NCI-H226 (cell line): ENCODE measurements at places on chromosomes 6 and 20.

DNA sequence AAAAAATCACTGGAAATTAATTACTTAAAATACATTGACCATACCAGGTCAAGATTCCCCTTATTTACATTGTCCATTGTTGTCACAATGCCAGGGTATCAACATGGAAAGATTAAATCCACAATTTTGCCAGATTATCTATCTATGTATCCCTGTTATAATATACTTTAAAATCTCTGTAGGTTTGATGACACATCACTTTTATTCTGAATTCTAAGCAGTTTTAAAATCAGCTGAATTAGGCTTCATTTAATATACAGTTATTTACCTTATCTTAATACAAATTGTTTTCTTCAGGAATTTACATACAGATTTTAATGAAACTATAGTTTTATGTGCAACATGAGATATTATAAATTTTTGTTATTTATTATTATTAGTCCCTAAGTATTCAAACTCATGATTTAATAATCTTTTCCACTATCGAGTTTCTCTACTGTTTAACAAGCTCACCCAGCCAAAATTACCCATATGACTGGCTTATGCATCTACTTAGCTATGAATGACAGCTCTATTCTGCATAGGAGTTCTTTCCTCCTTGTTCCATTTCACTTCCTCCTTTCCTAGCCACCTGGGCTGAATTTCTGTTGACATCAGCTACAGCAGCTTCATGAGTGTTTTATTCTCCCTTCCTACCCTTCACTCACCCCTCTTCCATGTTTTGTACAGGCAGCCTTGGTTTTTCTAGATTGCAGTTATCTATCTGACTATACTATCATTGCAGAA, 654.2 kb upstream of the MAP3K7 start:
- no peak for DNase-seq

- DNase-seq = no peak
Observed at GRCh38 chr20:59604741-59605600, 631 bp downstream of the PHACTR3 start.

DNA sequence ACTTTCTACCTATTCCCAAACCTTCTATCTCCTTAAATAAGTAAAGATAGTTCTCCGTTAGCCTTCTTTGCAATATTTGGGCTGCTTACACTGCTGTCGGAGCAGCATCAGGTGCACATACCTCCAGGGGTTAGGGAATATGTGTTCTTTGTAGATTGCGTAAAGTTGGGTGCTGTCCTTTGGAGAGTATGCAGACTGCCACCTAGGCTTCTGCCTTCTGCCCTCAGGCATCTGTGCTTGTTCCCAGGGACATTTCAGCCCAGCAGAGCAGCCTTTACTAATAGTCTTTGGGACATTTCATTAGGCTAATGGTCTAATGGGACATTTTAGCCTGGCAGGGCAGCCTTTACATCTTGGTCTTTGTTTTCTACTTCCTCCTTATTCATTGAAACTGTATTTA, 260.6 kb downstream of the TPBG start:
- DNase-seq = no peak

DNA sequence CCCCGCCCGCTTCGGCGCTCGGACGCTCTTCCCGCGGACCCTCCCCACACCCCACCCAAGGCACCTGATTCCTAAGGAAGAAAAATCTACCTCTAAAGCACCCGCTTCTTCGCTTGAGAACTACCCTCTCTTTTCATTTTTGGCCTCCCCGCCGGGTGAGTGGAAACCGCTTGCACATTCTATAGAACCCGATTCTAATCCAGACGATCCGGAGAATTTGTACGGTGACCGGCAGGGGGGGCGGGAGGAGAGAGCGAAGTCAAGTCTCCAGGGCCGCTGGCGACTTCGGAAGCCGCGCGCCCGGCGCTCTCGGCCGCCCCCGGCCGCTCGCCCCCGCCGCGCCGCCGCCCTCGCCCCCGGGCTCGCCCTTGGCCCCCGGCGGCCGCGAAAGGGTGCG, at the start of gene RBM24:
RBM24 (plus strand) TSS at position 262 of the 397 bp plus-strand sequence. CDS start 221 bp downstream, outside the sequence.
- peak; percentile 46 for DNase-seq

DNA sequence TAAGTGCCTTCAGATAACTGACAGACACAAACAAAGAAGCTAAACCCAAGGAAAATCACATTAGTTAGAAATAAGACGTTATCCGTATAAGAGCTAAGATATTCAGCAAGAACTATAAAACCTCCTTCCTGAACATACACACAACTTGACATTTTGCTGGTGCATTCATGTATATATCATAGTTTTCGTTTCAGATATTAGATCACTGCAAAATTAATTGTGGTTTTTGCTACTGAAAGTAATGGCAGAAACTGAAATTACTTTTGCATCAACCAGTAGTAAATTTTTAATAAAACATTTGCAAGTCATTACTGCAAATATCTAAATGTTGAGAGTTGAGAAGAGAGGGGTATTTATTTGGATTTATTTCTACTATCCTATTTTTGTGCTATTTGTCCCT, 26.1 kb upstream of the KCNQ5 start:
- no peak for DNase-seq

GRCh38 chr6:19356692-19357091, 480.5 kb upstream of the ID4 start:
- peak; percentile 65 for DNase-seq

GRCh38 chr6:134389129-134389528, 71.2 kb upstream of the SGK1 start:
- no peak for DNase-seq

- DNase-seq = no peak
Observed at GRCh38 chr6:152107973-152108372, 300.5 kb downstream of the ESR1 start.

DNA sequence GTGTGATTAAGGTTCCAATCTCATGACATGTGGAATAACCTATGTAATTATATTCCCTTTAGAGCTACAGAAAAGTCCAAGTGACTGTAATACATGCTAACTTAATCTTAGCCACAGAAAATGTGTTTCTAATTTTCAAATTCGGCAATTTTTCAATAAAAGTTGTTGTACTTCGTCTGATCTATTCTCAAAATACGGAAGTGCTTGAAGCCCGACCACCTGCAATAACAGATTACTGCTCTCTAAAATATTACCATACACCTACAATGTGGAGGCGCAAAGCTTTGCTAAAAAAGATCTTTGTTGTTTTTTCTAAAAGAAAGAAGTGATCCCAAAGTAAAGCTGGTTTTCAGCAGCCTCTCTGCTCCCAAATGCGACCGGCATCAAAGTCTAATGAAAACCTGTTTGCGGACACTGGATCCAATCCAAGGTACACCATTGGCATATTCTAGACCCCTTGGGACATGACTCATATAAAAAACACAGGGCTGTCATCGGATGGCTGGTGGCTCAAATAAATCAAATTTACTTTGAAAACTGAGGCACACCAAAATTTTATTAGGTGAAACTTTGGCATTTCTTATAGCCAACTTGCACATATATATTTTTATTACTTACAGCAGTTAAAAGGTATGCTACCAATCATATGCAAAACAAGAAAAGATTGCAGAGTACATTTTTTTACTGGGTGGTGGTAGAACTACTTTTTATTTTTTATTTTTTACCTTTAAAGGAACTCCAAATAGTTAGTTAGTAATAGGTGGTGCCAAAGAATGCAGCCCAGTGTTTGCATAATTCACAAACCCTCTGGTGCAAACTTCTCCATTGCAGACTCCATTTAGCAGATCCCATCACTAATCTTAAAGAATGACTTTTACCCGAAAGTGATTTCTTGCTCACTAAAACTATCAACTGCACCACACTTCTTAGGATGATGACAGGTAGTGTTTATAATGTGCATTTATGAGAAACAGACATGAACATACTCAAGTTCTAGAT, 118.7 kb upstream of the TBX18 start:
- no peak for DNase-seq

DNA sequence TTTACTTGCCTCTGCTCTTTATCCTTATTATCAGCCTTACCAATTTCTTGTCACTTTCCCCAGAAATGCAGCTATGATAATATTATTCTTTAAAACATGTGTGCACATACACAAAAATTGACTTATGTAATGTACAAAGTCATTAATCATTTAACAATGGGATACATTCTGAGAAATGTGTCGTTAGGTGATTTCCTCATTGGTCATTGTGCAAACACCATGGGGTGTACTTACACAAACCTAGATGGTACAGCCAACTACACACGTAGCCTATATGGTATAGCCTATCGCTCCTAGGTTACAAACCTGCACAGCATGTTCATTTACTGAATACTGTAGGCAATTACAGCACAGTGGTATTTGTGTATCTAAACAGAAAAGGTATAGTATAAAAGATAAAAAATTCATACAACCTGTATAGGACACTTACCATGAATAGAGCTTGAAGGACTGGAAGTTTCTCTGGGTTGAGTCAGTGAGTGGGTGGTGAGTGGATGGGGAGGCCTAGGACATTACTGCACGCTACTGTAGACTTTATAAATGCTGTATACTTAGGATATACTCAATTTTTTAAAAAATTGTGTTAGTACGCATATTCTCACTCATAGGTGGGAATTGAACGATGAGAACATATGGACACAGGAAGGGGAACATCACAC, 56.9 kb downstream of the HIVEP1 start:
- no peak for DNase-seq

DNA sequence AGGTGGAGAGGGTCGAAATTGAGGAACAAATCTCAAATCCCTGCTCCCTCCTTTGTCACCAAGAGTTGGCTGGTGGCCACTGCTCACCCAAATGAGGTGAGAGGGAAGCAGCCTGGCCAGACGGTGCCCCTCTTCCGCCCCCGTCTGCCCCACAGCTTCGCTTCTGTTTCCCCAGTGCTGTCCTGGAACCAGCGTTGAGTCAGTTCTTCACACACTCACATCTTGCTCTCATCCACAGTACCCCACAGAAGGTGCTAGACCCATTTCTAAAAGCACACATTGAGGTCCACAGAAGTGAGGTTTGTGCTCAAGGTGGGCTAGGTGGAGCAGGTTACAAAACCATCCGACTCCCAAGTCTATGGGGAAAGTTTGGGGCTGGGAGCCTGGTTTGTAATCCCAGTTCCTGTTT, 3.8 kb downstream of the CEBPB start:
- no peak for DNase-seq

GRCh38 chr6:158646023-158646910, 1.7 kb upstream of the DYNLT1 start:
- DNase-seq = peak; percentile 42
